Hematopoietic multipotent progenitor cell treated with erythropoietin and hydrocortisone succinate and interleukin-3 and kit ligand, for 8 days (in vitro differentiated cells): ENCODE measurements at places on chromosomes 13 and 19.

- peak; percentile 88 for DNase-seq
These were observed 7.3 kb downstream of the PPP6R1 start for GRCh38 chr19:55251341-55252081.

DNA sequence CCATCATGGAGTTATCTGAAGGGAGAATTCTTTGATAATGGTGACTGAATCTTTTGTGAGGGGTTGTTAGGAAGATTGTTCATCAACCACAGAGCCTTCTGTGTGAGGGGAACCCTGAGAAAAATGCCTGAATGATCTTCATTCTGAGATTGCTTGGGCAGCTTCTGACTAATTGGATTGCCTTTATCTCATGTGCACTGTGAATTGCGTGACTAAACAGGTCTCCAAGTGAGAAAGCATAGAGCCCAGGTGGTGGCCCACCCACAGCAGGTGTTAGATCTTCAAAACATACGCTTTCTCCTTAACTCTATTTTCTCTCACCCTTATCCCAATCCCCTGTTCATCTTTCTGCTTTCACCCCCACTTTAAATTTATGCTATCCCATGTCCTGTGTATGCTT, 58.3 kb downstream of the DOCK9 start:
- no peak for DNase-seq

- DNase-seq: no peak
These were observed 75.9 kb downstream of the RAB20 start for GRCh38 chr13:110485604-110486003.

DNA sequence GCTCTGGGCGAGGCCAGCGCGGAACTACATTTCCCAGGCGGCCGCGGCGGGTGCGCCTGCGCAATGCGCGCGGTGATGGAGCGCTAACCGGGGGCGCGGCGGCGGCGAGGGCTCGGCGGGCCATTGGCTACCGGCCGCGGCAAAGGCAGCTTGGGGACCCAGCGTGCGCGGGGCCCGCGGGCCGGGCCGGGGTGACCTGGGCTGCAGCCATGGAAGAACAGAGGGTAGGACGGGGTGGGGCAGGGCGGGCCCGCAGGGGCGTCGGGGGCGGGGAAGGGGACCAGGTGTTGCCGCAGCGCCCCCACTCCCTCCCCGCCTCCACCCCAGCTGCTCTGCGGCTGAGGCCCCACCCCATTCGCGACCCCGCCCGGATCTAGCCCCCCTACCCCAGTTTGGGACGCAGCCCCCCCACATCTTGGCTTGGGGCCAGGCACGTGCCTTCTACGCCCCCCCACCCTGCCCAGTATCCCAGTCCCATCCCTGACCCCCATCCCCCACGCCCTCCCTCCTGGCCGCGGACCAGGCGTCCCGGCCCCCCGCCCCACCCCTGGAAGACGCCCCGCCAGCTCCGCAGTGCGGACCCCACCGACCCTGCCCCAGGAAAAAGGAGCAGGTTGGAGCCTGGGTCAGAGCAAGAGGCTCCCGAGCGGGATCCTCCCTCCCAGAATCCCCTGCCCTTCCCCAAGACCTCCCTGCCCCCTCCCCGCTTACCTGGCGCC, at the start of gene FSD1:
FSD1 (plus strand) TSS at position 61 of the 719 bp plus-strand sequence; CDS start at position 210, 149 bp downstream.
- DNase-seq: peak; percentile 59

DNA sequence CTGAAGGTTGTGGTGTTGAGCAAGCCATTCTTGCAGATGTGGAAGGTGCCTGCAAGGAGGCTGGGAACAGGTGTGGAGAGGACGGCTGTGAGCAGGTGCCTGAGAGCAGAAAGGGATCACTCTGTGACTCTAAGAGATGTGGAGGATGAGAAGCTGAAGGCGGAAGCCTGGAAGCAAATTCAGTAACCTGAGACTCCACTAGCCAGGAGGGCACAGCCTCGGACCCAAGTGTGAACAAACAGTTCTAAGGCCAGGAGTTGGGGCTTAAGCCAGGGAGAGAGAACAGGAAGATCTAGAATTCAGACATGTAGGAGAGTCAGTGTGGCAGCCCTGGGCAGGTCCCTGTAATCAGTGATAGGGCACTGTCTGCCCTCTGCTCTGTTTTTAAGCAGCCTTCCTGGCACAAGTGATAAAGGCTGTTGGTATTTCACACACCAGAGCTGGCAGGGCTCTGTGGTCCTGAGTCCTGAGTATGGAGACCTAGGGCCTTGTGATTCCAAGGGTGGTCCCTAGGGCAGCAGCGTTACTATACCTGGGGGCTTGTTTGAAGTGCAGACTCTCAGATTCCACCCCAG, 131.3 kb downstream of the SLC7A1 start:
- peak; percentile 65 for DNase-seq

DNA sequence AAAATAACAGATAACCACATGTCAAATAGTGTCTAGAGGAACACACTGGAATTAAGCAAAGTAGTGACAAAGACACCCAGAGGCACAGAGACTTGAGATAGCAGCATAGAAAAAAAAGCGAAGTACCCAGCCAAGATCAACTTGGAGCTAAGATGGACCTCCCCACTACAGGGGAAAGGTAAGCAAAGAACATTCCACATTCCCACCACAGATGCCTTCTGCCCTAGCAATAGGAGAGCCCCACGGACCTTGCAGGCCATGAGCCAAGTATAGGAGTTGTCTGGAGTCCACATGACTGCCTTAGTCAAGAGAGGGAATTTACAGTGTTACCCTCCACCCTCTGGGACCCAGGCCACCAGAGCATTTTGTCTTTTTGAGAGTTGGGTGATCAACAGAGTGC, 110.7 kb upstream of the SPRY2 start:
- DNase-seq: no peak

- DNase-seq: no peak
These were observed 304.7 kb downstream of the ENOX1 start for GRCh38 chr13:43482026-43482425.

GRCh38 chr13:110006304-110006703, 219.9 kb upstream of the IRS2 start:
- DNase-seq: no peak

DNA sequence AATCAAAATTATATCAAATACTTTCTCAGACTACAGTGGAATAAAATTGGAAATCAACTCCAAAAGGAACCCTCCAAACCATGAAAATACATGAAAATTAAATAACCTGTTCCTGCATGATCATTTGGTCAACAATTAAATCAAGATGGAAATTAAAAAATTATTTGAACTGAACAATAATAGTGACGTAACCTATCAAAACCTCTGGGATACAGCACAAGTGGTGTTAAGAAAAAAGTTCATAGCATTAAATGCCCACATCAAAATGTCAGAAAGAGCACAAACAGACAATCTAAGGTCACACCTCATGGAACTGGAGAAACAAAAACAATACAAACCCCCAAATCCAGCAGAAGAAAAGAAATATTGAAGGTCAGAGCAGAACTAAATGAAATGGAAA, 1460.7 kb downstream of the OLFM4 start:
- DNase-seq: no peak

DNA sequence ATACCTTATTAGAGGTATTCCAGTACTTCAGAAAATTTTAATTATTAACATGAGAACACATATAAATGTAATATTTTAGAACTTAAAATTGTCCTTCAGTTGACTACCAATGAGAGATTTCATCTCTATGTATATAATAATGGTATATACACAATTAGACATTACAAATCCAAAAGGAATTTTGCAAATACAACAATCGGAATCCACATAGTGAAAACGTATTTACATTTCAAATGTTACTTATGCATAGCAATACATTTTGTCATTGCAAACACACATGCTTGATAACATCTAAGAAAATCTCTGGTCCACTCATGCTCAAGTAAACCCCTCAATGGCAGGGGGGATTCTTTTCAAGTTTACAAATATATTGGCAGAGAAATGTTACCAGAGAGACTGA, 2345.2 kb downstream of the PCDH9 start:
- DNase-seq: no peak

GRCh38 chr13:111031531-111031961, 83.6 kb upstream of the ARHGEF7 start:
- no peak for DNase-seq
